LoVo (cell line): ENCODE measurements at places on chromosomes 2 and 18.

DNA sequence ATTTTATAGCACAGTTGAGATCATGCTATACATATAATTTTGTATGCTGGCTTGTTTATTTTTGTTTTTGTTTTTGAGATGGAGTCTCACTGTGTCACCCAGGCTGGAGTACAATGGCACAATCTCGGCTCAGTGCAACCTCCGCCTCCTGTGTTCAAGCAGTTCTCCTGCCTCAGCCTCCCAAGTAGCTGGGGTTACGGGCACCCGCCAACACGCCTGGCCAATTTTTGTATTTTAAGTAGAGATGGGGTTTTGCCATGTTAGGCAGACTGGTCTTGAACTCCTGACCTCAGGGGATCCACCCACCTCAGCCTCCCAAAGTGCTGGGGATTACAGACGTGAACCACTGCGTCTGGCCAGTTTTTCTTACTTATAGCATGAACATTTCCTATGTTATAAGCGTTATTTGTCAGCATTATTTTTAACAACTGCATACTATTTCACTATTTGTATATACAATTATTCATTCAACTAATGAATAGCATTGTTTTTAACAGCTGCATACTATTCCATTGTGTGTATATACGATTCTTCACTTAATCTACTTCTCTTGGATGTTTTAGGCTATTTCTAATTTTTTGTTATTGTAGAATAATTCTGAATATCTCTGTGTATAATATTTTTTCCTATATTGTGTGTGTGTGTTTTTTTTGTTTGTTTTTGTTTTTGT, 3.5 kb downstream of the EHD3 start:
- no peak for DNase-seq

GRCh38 chr2:222827417-222827816, 33.4 kb upstream of the ACSL3 start:
- no peak for DNase-seq

DNA sequence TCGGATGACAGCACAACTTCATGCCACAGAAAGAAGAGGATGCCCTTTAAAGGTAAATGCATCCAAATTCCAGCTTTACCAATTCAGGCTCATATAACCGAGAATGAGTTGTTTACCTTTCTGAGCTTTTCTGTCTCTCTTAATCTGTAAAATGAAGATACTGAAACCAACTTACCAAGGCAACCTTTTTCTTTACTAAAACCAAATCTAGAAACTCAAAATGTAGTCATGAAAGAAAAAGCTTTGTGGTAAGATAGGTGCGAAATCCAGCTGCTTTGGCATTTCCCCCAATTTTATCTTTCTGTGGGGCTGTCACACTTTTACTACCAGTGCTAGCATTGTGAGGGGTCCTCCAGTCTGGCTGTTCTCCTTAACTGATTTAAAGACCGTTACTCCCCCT, 240.4 kb downstream of the IKZF2 start:
- no peak for DNase-seq

GRCh38 chr2:112275311-112275886, at the start of gene ZC3H6:
Gene ZC3H6 (plus strand): TSS chr2:112275597. CDS start chr2:112275995, 398 bp downstream.
- DNase-seq: peak; percentile 98

DNA sequence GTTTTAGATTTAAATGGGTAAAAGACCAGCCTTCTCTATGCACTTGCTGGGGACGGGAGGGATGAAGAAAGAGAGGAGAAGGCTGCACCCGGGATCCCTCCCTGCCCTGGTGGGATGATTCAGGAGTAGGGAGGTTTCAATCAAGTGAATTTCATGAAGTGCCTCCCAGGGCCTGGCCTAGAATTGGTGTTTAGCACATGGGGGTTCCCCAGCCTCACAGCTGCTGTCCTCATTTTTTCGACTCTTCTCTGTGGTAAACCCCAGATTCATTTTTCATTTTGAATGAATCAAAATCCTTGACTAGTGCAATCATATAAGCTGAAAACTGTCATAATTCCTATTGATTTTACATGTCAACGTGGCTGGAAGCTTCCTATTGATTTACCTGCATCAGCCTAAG, 81.1 kb downstream of the LPIN1 start:
- DNase-seq: no peak

DNA sequence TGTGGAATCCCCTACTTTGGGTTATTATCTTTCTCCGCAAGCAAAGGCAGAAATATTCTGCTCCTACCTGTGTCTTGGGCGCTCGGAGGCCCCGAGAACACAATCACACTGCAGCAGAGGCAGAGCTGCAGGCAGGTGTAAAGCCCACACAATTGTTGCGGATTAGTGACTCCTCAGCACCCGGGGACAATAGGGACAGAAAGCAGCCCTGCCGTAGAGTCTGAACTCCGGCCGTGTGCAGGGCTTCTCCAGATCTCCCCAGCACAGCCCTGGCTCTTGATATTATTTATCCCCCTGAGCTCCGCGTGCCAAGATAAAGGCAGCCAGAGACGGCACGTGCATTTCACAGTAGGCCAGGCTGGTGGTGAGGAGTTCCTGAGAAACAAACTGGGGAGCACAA, 229.2 kb downstream of the EN1 start:
- DNase-seq: no peak

DNA sequence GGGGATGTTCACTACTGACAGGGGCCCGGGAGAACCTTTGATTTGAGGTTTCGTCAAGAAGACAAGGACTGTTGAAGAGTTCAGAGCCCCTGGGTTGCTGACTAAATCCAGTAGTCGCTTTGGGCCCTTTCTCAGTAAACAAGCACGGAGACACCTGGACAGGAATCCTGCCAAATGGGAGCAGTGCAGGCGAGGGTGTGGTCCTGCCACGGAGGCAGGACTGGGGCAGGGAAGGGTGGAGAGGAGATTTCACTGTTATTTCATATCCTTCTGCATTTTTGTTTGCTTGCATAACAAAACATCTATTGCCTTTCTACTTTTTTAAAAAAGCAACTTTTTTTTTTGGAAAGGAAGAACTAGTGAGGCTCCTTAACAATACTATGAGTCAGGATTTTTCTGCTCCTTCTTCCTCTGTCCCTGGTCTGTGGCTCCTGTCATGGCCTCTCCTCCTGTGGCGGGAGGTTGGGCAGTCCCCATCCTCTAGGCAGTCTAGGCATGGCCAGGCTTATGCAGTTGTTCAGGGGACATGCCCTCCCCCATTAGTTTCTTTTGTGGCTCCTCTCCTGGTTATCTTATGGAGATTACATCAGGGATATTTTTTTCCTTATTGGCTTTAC, 57.7 kb downstream of the ARHGEF4 start:
- no peak for DNase-seq

GRCh38 chr18:76571689-76572088, 76.6 kb upstream of the ZNF516 start:
- DNase-seq: no peak

DNA sequence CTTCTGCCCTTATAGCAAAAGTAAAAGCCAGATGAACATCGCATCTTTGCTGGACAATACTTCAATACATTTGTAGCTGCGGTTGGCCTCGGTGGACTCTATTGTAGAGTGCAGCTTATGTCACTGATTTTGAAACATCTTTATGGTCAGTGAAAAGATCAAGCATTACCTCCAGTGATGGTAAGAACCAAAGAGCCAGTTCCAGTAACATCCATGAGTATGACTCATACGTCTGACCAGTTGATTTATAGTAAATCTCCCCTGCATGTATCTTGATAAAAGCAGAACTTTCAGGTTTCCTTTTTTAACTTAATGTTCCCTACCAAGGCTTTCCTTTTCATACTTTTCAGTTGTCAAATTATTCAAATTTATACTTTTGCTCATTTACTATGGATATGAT, 119.2 kb upstream of the HNRNPA3 start:
- DNase-seq: no peak

DNA sequence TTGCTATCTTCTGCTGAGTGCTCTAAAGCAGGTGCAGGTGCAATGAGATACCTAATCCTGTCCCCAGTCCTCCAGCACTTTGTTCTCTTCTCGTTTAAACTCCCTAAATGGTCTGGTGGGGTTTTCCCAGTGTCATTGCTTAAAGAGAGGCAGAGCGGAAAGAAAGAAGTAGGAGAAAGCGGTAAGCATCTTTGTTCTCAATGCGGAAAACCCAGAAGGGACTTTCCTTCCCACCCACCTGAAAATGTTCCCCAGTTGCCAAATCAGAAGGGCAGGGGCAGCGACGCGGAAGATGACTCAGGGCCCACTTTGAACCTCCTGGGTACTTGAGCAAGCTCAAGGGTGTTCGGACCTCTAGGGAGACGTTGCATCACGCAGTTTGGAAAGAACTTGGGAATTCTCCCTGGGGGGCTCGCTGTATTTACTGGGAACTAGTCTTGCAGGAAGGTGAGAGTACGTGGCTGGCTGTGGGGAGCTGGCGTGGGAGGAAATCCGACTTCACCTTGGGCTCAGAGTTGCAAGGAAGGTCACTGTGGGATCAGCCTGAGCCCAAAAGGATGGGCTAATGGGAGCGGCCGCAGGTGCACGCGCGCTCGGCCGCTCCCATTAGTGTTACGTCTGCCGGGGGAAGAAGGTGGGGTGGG, 589 bp upstream of the SGPP2 start:
- DNase-seq: no peak

- no peak for DNase-seq
Observed at GRCh38 chr2:213202011-213202410, 50.6 kb upstream of the IKZF2 start.
